Spleen (tissue), 13 donors: ENCODE measurements at places on chromosomes 16 and 17. TPM values are rescaled to one million over a fixed set of nuclear protein-coding genes. Genes with fewer than 3 reads are reported as not detected.

DNA sequence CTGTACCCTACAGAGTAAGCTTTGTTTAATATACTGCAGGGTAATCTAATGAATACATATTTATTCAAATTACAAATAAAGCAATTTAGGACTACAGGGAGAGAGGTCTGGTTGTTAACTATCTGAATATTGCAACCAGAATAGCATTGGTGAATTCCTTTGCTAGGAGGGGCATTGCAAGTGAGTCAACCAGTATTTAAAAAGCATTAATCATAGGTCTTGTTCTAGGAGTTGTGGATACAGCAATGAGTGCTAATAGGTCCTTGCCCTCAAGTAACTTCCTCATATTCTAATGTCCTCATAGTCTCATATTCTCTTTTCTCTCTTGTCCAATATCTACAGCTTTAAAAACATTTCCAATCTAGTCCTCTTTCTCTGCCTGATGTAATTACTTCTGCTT, 531.4 kb downstream of the CDH11 start:
- DNase-seq: no peak

GRCh38 chr16:85924675-85925074, 25.7 kb downstream of the IRF8 start:
- no peak for DNase-seq

DNA sequence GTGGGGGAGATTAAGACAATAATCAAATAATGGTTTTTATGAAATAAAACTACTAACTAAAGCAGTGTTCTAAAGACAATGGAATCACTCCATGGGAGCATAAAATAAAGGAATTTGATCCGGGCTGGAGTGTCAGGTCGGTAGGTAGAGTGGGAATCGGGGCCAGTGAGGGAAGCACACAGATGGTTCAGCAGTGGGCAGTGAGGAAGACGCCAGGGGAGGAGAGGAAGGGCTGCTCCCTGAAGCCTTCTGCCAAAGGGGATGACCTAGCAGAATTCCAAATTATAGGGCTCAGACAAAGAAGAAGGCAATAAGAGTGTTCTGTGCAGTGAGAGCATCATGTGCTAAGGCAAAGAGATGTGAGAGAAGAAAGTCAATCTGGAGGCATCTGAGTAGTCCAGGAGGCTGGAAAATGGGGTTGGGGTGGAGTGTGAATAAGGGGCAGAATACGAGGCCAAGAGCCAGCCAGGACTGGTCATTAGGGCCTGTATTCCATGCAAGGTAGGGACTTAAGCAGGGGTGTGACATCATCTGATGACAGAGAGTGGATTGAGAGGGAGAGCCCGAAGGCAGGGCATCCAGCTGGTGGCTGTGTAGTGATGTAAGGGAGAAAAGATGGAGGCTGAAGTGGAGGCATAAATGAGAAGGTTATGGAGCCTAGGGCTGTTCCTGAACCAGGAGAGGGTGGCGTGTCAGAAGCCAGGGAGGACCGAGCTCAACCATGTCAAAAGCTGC, 137.6 kb downstream of the COPRS start:
- DNase-seq: no peak

- DNase-seq: no peak
Observed at GRCh38 chr16:62530426-62530825, 494.2 kb upstream of the CDH8 start.

DNA sequence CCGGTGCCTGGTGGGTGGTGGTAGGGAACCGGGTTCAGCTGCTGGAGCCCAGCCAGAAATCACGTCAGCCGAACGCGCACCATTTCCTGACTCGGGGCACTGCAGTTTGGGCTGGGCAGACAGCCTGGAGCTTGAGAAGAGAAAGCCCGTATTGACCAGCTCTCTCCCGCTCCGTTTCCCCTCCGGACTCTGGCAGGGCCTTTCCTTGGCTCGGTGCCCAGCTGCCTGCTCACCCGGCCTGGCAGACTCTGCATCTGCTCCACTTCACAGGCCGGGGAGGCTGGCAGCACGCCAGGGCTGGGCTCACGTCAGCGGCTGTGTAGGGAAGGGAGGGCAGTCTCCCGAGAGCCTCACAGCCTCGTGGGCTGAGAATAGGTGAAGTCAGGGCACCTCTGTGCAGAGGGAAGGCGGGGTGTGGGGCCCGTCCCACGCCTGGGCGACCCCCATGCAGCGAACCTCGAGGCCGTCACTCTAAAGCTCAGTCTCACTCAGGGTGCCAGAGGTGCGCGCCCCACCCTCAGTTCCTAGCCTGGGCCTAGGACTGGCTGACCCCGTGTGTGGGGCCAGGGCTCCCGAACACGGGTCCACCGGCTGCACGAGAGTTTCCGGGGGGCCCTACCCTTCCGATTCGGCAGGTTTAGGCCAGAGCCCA, 59.1 kb downstream of the OR1D5 start:
- DNase-seq: peak; percentile 97

- DNase-seq: no peak
Observed at GRCh38 chr16:35690413-35690812, 2231.0 kb downstream of the TP53TG3F start.

GRCh38 chr17:10048629-10049350, 143.7 kb upstream of the RCVRN start:
- DNase-seq: no peak

- no peak for DNase-seq
Observed at GRCh38 chr17:70808596-70808995, 639.3 kb downstream of the KCNJ2 start.

GRCh38 chr16:67021321-67021720, 7.6 kb upstream of the CBFB start:
- peak; percentile 3 for DNase-seq

- DNase-seq: no peak
Observed at GRCh38 chr16:87366930-87367329, 16.6 kb downstream of the FBXO31 start.

DNA sequence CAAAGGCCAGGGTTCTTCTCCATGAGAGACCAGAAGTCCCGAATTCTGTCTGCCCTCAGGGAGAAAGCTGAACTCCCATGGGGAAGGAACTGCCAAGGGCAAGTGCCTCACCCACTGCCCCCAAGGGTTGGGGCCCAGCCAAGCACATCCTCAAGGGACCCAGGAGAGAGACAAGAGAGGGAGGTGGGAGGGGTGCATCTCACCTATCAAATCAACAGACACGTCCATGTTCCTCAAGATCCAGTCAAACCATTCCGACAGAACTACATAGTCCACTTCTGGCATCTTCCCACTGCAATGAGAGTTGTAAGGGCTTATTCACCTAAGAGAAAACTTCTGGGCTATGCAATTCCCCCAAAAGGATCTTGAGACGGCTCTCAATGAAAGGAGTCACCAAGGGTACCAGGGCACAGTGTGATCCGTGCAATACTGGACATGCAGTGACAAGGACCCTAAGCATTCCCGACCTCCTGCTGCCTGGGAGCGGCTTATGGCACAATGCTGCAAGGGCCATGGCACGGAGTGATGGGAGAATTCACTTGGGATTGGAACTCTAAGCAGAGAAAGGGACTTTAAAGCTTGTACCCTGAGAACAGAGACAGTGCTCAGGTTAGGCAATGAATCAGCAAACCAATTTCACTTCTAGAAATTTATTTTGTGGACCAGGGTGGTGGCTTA, 32.2 kb downstream of the TK2 start:
- no peak for DNase-seq

The HERPUD1 gene
- total RNA-seq: 370 TPM

The GRAPL gene
- total RNA-seq: 66.6 TPM

The SCGB1C2 gene
- total RNA-seq: not detected

The GCGR gene
- total RNA-seq: not detected

The KRTAP3-2 gene
- total RNA-seq: not detected

The MYH3 gene
- 3.1 TPM for total RNA-seq
